Amniotic epithelial cell (primary cell): ENCODE measurements at places on chromosomes 5 and 9.

GRCh38 chr5:93596310-93596675, 13.3 kb downstream of the NR2F1 start:
- no peak for DNase-seq

GRCh38 chr9:16524078-16524477, 346.4 kb downstream of the BNC2 start:
- DNase-seq = no peak

DNA sequence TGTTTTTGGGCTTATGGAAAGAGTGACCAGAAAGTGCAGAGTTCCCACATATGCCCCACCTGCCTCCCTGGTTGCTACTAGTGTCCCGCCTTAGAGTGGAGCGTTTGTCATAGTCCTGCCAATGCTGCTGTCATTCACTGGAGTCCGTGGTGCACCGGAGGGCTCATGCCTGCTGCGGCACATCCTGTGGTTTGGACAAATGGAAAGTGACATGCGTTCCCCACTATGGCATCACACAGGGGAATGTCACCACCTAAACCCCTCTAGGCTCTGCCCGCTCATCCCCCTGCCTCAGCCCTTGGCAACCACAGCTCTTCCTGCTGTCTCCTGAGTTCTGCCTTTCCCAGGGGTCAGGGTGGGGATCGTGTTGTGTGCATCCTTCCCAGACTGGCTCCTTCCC, 29.2 kb downstream of the IRX4 start:
- no peak for DNase-seq

DNA sequence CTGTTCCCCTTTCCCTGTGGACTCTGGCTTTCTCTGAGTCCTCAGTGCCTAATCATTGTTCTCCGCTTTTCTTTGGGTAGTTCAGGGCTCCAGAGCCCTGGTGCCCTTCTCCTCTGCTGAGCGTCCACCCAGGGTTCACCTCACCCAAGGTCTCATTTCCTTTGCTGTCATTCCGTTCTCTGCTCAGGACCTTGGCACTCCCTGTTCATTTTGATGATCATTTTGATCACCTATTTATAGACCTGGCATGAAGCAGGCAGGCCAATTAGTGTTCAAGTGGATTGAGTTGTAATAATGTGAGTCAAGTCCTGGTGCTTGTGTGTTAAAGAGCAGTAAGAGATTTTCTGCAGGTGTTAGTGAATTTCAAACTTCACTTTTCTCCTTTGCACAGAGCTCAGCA, 3.6 kb downstream of the TRIO start:
- DNase-seq = no peak

DNA sequence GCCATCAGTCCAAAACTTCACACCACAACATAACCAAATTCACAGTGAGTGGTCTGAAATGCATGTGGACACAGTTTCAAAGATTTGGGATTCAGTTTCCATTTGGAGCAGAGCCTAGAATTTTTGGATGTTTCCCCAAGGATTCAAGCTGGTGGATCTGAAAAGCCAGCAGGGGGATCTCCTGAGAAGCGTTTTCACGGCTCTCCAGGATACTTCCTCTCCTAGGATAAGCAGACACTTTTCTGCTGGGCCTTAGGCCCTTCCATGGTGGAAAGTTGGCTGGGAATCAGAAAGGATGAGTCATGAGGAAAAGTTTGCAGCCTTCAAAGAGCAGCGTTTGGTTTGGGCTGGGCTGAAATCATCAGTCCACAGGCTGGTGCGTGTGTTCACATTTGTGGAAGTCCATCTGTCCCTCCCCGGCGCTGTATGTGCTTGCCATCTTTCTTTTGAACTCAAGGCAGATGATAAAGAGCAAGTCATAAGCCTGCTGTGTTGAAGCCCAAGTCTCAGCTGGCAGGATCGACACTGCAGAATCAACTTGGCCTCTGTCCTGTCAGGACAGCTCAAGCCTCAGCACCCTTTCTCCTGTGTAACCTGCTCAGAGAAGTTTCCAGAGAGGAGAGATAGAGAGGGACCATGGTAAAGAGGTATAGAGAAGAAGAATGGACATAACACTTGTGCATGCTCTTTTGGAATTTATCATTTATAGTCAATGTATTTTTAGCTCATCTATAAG, 152.6 kb upstream of the MSX2 start:
- peak; percentile 81 for DNase-seq

- DNase-seq = peak; percentile 10
These were observed at the start of gene FIBCD1 for GRCh38 chr9:130938652-130939404. Gene FIBCD1 (minus strand): TSS chr9:130939247. CDS start chr9:130938607, 640 bp downstream.

- no peak for DNase-seq
These were observed 382.9 kb downstream of the TMEM161B start for GRCh38 chr5:87885758-87886157.

DNA sequence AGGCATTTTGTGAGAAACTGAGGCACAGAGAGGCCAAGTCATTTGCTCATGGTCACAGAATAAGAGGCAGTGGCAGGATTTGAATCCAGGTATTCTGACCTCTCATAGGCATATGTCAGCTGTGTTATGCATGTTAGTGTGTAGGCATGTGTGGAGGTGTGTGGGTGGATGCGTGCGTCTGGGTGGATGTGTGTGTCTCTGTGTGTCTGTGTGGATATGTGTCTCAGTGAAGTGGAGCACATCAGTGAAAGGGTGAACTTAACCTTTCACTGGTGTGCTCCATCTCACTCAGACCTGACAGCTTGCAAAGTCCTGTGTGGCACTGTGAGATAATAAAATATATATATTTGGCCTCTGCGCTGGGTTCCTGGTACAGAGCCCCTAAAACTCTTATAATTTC, 32.0 kb upstream of the SMU1 start:
- no peak for DNase-seq

GRCh38 chr9:37378613-37379004, 43.9 kb upstream of the GRHPR start:
- no peak for DNase-seq

DNA sequence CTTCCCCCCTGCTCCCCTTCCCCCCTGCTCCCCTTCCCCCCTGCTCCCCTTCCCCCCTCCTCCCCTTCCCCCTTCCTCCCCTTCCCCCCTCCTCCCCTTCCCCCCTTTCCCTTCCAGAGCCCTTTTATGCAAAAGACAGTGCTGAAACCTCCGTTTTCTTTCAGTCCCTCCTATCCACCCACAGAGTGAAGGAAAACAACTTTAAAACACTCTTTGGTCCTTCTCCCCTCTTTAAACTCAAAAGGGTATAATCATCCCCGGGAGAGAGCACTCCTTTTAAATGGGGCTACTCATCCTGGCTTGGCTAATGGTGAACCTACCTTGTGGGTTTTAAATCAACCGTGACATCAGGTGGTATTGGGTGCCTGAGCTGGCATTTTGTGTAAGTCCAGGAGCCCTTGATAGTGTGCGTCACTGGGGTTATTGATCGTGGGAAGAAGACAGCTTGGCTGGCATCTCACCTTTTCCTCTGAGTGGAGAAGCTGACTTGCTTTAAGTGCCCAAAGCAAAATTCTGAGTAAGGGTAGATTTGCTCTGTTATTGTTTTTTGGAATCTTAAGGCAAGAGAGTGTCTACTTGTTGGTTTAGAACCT, 2.7 kb downstream of the LARP1 start:
- no peak for DNase-seq

GRCh38 chr5:121968910-121969607, 7.3 kb downstream of the SRFBP1 start:
- DNase-seq = peak; percentile 100

DNA sequence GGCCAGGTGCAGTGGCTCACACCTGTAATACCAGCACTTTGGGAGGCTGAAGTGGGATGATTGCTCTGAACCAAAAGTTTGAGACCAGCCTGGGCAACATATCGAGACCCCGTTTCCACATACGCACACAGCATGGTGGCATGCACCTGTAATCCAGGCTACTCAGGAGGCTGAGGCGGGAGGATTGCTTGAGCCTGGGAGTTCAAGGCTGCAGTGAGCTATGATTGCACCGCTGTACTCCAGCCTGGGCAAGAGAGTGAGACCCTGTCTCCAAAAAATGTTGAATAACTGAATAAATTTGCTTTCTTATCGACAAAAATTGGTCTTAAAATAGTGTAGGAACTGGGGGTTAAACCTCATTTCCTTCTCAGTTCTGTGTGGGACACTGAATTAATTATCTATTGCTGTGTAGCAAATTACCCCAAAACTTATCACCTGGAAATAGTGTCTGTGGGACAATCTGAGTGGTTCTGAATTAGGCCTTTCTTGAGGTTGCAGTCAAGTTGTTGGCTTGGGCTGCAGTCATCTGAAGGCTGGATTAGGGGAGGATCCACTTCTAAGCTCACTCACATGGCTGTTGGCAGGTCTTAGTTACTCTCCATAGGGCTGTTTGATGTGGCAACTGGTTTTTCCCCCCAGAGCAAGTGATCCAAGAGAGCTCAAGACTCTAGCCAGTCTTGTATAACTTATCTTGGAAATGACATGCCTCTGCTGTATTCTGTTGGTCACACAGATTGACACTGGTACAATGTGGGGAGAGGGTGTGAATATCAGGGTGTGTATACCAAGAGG, 2.0 kb downstream of the SNX30 start:
- no peak for DNase-seq

- DNase-seq = no peak
These were observed 5.5 kb upstream of the FGD3 start for GRCh38 chr9:92941861-92942260.

DNA sequence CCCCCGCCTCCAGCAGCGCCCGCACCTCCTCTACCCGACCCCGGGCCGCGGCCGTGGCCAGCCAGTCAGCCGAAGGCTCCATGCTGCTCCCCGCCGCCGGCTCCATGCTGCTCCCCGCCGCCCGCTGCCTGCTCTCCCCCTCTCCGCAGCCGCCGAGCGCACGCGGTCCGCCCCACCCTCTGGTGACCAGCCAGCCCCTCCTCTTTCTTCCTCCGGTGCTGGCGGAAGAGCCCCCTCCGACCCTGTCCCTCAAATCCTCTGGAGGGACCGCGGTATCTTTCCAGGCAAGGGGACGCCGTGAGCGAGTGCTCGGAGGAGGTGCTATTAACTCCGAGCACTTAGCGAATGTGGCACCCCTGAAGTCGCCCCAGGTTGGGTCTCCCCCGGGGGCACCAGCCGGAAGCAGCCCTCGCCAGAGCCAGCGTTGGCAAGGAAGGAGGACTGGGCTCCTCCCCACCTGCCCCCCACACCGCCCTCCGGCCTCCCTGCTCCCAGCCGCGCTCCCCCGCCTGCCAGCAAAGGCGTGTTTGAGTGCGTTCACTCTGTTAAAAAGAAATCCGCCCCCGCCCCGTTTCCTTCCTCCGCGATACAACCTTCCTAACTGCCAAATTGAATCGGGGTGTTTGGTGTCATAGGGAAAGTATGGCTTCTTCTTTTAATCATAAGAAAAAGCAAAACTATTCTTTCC, 19.3 kb downstream of the CDKN2A start:
- DNase-seq = peak; percentile 29

DNA sequence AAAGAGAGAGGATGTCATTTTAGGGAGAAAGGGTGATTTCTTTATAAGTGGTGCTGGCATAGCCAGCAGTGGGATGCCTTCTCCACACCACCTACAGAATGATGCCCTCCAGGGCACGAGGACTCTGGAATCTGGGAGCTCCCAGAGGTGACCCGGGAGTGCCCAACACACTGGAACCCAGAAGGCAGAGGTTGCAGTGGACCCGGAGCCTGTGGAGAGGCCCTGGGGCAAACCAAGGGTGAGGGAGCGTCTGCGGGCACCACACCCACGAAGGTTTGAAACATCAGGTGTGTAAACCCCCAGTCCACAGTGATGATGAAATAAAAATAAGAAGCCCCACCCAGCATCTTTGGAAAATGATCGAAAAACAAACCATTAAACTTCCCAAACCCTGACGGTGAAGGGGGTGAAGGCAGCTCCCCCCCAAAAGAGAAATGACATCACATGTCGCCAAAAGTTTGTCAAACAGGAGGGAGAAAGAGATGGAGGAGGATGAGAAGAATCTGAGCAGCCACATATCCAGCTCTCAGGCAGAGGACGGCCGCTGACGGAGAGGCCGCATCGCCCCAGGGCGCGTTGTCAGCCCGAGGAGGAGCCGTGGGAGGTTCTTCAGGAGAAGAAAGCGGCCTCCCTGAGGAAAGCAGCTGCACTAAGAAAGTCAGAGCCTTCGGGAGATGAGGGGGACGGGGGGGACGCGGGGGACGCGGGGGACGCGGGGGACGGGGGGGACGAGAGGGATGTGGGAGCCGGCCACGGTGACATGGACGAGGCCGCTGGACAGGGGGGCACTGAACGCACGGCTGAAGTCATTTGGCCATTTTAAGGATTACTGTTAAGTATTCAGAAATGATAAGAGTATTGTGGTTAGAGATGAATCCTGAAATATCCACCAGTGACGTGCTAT, 43.1 kb upstream of the NSMF start:
- DNase-seq = peak; percentile 15

- DNase-seq = no peak
These were observed 3.3 kb upstream of the MSMP start for GRCh38 chr9:35757226-35757891.

DNA sequence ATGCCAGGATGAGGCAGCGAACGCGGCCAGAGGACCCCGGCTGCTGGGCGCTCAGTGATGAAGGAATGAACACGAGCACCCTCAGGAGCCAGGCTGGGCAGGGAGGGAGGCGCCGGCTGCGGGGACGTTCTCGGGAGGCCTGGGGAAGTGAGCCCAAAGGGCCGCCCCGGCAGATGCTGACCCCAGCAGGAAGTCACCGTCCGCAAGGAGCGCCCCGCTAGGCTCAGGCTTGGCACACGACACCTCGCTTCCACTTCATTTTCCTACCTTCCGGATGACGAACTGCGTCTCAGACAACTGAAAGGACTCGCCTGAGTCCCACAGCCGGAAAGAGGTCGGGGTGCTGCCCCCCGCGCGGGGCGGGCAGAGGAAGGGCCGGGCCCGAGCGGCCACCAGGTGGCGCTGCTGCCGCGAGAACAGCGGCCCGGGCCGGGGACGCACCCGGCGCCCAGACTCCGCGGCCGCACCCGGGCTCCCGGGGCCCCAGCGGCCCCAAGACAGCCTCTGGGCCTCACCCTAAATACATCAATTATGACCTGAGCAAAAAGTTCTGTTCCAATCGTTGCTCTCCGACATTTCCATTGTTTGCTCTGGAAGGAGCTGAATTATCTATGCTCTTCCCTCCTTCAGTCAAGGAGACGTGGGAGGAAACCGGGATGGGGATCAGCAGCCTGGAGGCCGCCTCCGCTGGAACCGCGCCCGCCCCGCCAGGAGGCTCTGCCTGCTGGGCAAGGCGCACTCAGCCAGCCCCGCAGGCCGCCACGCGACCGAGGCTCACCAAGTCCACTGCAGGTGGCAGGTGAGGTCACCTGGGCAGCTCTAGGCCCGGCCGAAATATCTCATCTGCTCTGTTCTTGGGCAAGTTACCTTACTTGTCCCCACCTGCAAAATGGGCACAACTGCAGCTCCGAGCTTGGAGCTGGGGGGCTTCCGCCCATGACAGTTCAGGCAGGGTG, 107.0 kb downstream of the ZNF354C start:
- peak; percentile 65 for DNase-seq

GRCh38 chr5:126339215-126339805, 83.9 kb upstream of the GRAMD2B start:
- peak; percentile 64 for DNase-seq
